ENCODE measurements at places on chromosomes 5 and 9.
A peak's percentile ranks its signal among the peaks of the same experiment; 100 is the strongest.

DNA sequence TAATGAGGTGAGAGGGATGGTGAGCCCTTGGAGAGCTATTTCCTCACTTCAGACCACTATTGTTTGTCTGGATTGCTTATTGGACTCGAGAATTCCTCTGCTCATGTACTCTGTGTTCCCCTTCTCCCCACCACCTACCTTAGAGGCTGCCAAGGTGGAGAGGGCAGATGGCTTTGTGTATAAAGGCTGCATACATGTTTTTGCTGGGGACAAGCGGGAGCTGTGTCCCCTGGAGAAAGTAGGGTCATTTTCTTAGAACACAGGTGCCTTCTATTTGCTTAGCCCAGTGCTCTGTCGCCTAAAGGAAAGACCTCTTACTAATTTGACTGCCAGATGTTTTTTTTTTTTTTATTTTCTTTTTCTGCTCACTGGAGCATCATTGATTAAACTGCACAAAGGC is 29.7 kb downstream of the RASGRF2 start:
- DNase-seq, result no peak

DNA sequence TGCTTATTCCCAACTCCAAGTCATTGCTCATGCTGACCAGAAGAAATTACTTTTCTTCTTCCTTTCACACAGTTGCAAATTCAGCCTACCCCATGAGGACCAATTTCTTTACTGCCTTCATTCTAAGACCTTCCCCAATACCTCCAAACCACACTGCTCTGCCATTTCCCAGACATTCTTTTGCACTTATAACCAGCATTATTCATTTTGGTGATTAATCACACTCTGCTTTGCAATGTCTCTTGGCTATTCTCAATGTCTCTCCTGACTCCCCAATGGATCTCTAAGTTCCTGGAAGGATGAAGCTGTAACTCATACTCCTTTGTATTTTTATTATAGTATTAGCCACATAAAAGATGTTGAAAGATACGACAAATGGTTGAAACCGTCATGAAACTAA is 105.7 kb upstream of the RANBP3L start:
- no peak for DNase-seq

GRCh38 chr9:134283692-134284265 is 42.5 kb upstream of the RXRA start:
- no peak for DNase-seq

GRCh38 chr9:89549031-89549644 is 51.2 kb upstream of the SEMA4D start:
- no peak for DNase-seq

DNA sequence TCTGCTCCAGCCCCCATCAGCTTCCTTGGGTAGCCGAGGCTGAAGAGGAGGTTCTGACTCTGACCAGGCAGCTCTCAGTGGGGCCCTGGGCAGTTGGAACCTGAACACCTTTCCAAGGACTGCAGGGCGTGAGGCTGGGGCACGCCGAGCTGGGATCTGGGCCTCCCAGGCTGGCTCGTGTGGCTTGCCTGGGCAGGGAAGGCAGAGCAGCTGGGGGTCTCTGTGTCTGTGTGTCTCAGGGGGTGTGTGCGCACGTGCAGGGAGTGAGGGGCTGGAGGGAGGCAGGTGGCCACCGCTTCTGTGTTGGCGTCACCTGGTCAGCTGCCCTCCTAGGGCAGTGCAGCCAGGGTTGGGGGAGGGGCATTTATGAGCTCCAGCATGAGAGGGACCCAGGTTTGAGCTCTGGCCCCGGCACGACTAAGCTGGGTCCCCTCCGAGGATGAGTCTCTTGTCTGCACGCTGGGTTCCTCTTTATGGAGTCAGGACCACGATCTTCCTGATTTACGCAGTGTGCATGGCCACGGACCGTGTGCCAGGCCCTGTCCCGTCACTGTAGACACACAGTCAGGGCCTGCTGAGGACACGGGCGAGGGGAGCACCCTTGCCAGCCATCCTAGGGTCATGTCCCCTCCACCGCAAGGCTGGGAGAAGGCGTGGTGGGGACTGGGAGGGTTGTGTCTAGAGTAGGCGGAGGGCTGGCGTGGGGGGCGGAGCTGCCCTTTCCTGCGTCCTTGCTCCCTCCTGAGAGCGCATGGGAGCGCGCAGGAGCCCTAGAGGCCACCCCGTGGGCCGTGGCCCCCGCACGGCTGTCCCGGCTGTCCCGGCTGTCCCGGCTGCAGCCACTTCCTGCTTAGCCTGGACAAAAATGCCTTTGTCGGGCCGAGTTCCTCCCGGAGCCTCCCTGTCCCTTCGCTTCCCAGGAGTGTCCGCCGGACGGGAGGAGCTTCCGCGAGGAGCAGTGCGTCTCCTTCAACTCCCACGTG is 4.6 kb downstream of the ADAMTSL2 start:
- DNase-seq, result no peak

DNA sequence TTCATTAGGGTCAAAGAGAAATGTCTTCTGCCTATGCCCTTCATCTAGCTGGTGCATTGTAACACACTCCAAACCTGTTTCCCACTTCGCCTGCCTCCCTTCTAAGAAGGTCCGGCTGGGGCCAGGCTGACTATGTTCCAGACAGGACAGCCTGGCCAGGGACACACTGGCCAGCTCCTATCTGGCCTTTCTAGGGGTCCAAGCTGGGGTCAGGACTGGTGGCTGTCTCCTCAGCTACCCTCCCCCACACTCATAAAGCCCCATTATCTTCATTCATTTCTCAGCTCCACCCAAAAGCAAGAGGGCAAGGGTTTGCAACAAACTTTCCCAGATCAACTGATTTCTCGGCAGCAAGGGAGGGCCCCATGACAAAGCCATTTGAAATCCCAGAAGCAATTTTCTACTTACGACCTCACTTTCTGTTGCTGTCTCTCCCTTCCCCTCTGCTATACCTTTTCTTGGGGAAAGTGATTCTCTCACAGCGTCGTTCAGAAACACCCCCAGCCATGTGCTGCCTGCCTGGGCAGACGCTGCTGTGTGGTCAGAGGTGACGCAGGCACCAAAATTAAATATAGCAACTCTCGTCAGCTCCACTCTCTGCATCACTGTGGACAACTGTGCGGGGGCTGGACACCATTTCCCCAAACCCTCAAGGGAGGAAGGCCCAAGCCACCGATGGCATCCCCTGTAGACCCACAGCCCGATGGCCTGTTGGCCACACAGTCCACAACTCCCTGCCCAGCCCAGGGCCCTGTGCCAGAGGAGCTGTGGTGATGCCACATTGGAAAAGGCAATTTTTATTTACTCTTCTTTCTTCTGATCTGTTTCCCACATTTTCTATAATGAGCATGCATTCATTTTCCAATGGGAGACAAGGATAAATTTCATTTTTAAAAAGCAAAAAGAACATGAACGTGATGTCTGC is 6.1 kb downstream of the IL13 start:
- no peak for DNase-seq

DNA sequence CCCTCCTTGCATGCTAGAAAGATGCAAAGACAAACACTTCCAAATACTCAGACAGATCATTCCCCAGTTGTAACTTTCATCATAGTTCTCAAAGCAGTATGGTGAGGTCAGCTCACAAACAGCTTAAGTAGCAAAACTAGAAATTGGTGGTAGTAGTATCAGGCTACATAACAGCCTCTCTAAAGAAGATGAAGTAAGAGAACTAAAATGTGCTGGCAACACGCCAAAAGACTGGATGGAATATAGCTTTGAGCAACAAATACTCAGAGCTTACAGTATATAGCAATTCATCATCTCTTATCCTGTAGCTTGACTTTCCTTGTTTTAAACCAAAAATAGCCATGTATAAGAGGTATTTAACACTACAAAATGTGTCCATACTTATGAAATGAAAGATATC is 7.5 kb downstream of the PFDN1 start:
- peak; percentile 84 for DNase-seq

GRCh38 chr5:139501381-139501780 is 18.8 kb upstream of the STING1 start:
- no peak for DNase-seq

- no peak for DNase-seq
These were observed 114.4 kb downstream of the VPS13A start for GRCh38 chr9:77291714-77292113.

DNA sequence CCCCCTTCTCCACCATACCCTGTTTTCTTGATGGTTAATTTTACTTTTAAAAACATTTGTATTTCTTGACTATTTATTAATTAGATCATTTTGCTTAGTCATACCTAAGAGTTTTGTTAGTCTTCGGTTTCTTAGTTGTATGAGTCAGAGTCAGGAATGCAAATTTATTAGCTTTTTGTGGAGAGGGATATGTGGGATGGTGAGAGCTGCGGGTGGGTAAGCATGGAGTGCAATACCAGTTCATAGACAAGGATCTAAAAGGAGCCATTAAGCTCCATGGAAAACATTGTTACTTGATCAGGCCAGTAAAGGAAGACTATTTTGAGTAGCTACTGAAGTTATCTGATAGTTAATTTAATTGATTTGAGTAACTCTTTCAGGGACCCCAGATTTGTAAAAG is 77.5 kb downstream of the ZSWIM6 start:
- peak; percentile 64 for DNase-seq

DNA sequence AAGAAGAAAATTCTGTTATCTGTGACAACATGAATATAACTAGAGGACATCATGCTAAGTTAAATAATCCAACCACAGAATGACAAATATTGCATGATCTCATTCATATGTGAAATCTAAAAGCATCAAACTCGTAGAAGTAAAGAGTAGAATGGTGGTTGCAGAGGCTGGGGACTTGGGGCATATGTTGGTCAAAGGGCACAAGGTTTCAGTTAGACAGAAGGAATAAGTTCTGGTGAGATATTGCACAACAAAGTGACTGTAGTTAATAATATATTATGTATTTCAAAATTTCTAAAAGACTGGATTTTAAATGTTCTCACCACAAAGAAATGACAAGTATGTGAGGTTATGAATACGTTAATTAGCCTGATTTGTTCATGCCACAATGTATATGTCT is 24.8 kb downstream of the GRIA1 start:
- no peak for DNase-seq

DNA sequence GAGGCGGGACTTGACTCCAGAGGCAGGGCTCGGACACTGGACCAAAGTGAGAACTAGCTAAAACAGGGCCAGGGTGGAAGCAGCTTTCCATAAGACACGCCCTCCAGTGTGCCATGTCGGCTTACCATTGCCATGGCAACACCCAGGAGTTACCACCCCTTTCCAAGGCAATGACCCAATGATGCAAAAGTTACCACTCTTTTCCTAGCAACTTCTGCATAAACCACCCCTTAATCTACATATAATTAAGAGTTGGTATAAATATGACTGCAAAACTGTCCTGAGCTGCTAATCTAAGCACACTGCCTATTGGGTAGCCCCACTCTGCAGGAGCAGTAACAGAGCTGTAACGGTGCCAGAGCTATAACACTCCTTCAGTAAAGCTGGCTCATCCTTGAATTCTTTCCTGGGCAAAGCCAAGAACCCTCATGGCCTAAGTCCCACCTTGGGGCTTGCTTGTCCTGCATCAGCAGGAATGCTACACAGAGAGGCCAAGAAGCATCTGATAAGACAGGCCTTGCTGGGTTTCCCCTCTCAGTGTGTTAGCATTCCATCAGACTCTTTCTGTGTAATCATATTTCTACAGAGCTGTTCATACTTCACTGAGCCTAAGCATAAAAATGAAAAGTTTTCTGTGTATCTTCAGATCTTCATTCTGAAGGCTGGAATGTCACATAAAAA is 262.7 kb upstream of the KLF9 start:
- DNase-seq, result no peak

DNA sequence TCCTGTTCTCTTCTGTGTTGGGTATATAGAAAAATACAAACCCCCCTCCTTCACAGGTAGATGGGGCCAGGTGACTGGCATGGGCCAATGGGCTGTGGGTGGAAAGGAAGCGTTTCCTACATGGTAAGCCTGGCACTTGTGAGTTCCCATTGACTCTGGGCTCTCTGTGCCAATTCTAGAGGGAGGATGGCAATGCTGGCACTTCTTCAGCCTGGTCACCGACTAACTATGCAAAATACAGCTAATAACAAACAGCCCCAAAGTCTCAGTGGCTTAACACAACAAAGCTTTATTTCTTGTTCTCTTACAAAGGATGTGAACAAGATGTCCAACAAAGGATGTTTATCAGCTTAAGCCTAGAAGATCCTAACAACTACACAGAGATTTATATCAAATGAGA is 258.1 kb downstream of the SYK start:
- no peak for DNase-seq

GRCh38 chr5:33501899-33502298 is 61.1 kb downstream of the TARS1 start:
- no peak for DNase-seq

- no peak for DNase-seq
These were observed at the start of gene OLFML2A for GRCh38 chr9:124776954-124777648. OLFML2A (plus strand) TSS chr9:124777133; CDS start chr9:124777271, 138 bp downstream.

GRCh38 chr9:136656795-136657611 is 5.7 kb upstream of the EGFL7 start:
- DNase-seq, result no peak

Measured in smooth muscle cell of the brain vasculature (primary cell).